Caki2 (cell line): ENCODE measurements at places on chromosomes 11 and 22. TPM values are rescaled to one million over a fixed set of nuclear protein-coding genes. Genes with fewer than 3 reads are reported as not detected.
A peak's percentile ranks its signal among the peaks of the same experiment; 100 is the strongest.

LDHA gene
- 1,568 and 1,798 TPM in 2 replicates for total RNA-seq

- no peak for DNase-seq
Measured at GRCh38 chr11:123328281-123328867, 101.7 kb upstream of the GRAMD1B start.

- no peak for DNase-seq
Measured at GRCh38 chr11:73375830-73376159, 404 bp upstream of the RELT start.

DNA sequence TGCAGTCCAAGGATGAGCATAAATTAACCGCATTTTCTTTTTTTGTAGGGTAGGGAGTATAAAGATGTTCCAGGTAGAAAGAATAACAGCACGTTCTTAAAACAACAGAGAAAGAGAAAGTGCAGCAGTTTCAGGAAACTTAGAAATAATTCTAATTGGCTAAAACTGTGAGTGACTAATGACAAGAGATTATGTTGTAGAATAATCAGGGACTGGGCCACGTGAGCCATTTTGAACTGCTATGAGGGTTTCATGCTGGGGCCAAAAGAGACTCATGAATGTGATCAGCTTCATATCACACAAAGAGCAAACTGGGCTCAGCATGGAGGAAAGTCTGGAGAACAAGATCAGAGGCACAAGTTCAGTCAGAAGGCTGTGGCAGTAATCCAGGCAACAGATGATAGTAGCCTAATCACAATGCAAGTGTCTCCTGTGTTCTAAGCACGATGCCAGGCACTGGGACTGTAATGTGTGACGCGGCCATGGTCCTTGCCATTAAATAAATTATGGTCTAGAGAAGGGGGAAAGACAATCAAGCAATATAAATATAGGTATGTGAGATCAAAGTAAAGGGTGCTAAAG lies 17.9 kb downstream of the CWF19L2 start:
- no peak for DNase-seq

DNA sequence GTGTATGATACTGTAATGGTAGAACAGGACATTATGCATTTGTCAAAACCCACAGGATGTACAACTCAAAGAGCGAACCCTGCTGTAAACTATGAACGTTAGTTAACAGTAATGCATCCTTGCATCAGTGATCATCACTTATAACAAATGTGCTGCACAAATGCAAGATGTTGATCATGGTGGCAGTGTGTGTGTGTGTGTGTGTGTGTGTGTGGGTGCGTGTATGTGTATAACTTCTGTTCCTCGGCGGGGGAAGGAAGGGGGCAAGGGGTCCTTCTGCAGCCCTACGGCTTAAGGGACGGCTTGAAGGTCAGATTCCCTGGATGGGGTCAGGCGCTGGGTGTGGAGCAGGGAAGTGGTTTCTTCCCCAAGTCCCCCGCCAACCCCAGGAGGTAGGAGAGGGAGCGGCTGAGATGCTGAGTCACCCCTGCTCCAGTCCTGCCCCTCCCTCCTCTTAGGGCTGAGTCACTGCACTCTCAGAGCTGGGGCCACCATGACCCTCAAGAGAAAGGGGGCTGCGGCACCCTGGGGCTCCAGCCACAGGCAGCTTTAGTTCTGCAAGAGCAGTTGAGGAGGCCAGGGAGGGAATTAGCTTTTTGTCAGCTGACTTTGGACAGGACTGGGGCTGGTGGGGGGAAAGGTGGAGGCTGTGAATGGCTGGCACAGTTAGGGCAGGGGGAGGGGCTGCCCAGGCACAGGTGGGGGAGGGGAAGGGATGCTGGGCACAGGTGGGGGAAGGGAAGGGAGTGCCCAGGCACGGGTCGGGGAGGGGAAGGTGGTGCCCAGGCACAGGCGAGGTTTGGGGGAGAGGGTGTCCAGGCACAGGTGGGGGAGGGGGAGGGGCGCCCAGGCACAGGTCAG lies 8.8 kb upstream of the CTSD start:
- peak; percentile 98 for DNase-seq

DNA sequence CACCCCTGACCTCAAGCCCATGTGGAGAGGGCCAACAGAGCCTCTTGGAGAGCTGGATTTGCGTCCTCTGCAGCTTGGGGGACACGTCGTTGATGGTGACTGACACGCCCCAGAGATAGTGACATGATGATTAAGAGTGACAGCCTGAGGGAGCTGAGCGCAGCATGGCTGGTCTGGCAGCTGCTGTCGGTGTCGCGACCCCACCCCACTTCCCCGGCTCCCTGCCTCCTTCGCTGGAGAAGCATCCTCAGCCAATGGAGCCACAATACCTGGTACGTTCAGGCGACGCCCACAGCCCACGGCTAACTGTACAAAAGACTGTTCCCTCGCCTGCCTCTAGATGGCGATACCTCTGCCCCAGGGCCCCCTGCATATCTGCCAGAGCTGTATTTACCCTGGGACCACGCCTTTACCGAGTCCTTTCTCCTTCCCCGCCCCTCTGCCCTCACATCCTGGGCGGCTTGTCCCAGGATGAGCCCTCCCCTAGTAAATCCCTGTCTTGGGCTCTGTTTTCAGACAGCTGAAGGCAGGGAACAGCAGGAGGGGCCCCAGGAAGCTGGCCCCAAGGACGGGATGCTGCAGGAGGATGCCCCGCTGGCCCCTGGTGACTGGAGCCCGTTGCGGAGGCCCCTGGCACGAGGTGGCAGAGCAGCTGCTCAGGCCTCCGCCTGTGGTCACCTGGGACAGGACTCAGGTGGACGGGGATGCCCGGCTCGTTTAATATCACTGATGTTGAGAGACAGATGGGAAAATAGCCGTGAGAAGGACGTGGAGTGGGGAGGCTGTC lies 90.6 kb downstream of the RPS6KA4 start:
- peak; percentile 61 for DNase-seq

DNA sequence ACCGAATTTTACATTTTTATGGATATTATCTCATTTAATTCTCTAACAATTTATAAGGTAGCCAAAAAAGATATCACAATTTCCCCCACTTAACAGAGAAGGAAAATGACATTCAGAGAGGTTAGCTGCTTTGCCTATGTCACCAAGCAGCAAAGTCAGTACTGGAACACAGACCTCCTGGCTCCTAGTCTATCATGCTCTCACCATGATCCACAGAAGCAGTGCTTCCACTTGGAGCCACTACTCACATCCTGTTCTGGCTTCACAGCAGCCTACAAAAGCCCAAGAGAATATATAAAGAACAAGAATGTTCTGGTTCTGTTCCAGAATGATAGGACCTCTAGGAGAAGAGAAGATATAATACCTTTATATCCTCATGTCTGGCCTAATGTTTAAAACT lies 59.5 kb upstream of the SCUBE2 start:
- no peak for DNase-seq
